ENCODE measurements at places on chromosomes 1 and 21.

DNA sequence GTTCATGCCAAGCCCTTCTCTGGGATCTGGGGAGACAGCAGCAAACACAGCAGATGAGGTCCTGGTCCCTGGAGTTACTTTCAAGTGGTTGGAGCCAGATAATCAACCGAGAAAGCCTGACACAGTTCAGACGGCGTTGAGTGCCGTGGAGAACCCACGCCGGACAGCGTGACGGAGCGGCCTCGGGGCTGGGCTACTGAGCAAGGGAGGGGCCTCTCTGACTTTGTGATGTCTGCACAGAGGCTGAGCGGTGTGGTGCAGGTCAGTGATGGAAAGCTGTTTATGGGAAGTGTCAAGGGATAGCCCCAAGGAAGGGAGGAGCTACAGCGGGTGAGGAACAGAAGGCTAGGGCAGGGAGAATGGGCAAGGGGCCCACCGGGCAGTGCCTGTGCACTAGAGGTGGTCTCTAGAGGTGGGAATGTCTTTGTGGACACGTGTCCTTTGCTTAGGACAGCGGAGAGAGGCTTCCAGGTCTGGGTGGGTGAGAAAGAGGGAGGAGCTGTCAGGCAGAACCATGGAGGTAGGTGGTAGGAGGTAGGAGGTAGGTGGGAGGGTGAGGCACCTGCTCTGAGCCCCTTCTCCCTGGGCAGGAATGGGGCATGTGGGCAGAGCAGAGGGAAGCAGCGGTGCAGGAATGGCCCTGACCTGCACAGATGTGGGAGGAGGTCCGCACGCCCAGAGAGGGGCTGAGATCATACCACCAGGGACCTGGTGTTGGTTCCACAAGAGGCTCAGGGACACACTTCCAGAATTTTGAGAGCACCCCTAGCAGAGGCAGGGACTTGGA, 62.8 kb downstream of the RUNX3 start:
- no peak for DNase-seq

DNA sequence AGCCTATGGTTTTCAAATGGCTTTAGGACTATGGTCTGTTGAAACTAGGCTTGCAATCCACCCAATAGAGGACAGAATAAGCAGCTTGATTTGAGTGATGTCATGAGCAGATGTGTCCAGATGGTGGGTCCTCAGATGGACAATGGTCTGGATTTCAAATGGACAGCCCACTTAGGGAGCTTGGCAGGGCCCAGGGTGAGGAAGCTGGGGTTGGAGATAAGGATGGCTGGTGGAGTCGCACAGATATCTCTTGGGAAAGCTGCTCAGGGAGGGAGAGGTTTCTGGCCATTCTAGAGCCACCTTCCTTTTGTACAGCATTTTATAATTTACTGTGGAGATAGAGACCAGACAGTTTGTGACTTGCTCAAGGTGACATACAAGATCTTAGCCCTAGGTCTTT, 55.0 kb downstream of the NFASC start:
- DNase-seq, result no peak

GRCh38 chr1:24077278-24077978, 34.5 kb downstream of the MYOM3 start:
- no peak for DNase-seq

DNA sequence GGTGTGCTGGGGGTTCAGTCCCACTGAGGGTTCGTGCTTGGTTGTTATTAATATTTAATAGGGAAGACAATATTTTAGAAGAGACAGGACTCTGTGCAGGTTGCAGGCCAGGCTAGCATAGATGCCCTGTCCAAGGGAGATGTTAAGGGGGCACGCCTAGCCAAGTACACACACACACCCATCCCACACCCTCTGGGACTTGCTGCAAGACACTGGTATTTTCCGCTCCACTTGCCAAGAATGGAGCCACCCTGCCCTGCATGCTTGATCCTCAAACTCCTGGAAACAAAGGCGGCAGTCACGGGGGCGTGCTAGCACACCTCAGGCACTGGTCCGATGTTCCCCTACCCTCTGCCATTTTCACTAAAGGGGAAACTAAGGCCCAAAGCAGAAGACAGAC, 99.1 kb downstream of the MRPL37 start:
- DNase-seq, result no peak

- no peak for DNase-seq
These were observed 15.9 kb downstream of the LYPD8 start for GRCh38 chr1:248739572-248740205.

DNA sequence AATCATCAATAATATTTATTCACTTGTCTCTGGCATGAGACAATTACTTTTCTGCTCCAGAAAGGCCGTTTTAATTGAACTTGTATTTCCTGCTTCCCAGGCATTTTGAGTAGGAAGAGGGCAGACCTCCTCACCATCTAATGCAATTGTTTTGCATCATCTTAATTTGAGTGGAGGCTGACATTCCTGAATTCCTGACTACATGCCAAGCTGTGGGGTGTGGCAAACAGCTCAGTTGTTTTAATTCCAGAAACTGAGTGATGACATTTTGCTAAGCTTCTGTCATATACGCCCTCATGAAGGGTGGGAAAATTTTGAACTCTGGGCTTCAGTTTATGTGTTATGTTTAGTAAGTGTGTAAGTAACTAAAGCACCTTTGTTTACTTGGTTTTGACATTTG, 125.4 kb upstream of the USP25 start:
- no peak for DNase-seq

DNA sequence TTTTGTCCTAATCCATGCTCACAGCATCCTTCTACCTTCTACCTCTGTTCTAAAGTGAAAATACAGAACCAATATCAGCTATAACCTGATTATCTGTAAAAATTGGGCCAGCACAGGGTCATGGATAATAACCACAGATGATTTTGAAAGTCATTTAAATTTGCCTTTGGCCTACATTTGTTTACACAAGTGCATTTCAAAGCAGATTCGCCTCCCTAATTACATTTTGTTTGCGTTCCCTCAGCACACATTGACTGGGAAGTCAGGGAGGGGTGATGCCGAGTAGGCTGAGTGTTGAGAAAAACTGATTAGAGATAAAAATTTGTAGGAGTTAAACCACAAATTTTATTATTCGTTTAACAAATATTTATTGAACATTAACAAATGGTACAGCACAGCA, 19.2 kb upstream of the RGS8 start:
- DNase-seq, result no peak

DNA sequence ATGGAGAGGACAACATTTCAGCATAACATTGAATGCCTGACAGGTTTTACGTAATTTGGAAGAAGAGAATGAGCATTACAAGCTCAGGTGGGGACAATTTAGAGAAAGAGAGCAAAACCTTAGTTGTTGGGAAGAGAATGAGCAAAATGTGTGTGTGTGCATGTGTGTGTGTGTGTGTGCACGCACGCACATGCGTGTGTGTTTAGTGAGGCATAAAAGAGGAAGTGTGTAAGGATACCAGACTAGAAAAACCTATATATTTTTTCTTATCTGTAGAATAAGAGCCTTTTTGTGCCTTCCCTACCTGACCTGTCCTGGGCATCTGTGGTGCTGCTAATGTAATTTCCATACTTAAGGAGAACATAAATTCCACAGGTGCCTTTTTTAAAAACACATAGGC, 99.0 kb upstream of the PLXNA2 start:
- no peak for DNase-seq

DNA sequence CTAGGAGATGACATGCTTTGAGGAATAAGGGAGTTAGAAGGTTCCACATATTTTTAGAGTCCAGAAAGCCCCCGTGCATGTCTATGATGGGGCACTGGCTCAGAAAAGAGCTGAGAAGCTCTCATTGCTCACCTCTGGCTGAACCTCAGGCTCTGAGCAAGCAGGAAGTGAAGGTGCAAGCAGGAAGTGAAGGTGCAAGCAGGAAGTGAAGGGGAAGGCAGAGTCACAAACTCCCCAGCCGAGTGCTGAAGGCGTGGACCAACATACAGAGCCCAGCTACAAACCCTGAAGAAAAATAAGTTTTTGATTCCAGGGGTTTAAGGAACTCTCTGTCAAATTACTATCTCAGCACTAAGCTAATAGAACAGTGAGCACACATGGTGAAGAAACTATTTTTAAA, 7.0 kb downstream of the KRTAP10-8 start:
- peak; percentile 43 for DNase-seq

DNA sequence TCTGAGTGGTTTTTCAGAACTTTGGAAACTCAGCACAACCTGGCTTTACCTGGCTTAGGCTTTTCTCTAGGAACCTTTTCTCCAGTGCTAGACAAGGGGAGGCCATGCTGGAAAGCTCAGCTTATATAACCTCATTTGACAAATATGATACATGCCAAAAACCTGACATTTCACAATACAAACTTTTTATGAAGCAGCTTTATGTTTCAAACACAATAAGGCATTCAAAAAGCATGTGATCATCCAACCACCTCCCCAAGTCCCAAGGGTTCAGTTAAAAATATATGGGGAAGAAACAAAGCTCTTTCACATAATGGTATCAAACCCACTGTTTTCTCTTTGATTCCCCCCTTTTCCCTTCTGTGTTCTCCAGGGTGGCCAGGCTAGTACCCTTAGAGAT, 63.7 kb downstream of the ZC3H11B start:
- no peak for DNase-seq

DNA sequence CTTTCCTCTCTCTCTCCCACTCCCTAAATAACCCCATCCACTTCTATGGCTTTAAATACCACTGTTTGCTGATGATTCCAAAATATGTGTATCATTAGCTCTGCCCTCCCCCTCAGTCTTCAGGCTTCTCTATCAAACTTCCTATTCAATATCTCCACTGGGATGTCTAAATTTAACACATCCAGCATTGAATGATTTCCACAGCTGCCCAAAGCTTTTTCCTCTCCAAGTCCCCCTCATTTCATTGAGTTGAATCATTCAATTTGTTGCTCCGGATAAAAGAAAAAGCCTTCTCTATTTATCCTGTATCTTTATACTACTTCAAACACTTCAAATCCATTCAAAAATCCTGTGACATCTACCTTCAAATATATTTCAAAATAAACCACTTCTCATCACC, 225.0 kb downstream of the SEC16B start:
- no peak for DNase-seq

DNA sequence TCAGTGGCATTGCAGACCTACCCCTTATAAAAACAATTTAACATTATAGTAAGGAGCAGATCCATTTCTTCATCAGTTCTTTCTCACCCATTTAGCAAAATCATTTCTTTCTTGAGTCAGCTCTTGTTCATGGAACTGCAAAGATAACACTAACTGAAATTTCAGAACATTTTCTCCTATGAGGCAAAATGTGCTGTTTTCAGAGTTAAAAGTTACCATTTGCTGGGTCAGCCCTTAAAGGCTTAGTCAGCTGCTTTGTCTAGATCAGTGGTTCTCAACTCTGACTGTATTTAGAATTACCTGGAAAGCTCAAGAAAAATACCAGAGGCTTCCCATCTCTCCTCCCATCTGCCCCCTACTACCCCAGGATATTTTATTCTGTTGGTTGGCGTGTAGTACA, 12.2 kb downstream of the METTL13 start:
- no peak for DNase-seq

- no peak for DNase-seq
These were observed 225.9 kb upstream of the POU3F1 start for GRCh38 chr1:38272515-38272914.

- DNase-seq, result no peak
These were observed 4.4 kb downstream of the ATP1B1 start for GRCh38 chr1:169110689-169111447.

- DNase-seq, result no peak
These were observed 8.7 kb upstream of the BARHL2 start for GRCh38 chr1:90725657-90726424.

Data from activated T-helper 1 cell treated with anti-CD3 and anti-CD28 coated beads, Interleukin-2, amount 50 U/mL, for 16 hours (primary cell).